ENCODE measurements at places on chromosomes 2 and 18.
A peak's percentile ranks its signal among the peaks of the same experiment; 100 is the strongest.

GRCh38 chr2:8433390-8433789, 248.5 kb upstream of the ID2 start:
- DNase-seq, result no peak

GRCh38 chr18:53790786-53791185, 433.7 kb downstream of the MBD2 start:
- DNase-seq, result no peak

DNA sequence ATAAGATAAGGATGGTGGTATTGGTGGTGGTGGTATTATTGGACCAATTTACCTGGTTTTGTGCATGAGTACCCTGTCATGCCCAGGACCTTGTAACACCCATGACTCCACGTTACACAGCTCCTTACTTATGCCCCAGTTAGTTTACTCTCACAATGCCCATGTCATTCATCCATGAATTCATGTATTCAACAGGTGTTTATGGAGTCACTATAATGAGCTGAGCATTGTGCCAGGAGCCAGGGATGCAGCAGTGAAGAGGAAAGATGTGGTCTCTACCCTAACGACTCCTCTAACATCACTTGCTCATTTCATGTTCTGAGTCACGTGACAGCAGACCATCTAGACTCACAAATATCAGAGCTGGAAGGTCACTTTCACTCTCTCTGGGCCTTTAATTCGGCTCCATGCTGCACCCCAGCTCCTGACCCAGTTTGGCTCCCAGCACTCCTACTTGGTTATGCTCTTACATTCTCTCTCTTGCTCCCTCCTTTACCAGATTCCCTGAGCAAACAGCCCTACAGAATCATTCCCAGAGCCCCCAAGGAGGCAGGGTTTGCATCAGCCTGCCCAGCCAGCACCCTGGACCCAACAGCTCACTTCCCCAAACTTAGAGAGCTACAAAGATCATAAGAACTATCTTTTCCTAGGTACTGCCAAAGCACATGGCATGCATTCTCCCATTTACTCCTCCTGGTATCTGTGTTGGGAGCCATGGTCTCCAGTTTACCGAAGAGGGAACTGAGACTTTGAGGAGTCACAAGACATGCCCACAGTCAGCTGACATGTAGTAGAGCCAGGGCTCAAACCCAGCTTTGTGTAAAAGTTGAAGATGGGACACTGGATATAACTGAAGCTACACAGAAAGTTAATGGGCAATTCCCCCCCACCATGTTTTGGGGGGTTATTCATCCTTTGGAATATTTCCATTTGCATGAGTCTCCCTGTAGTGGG, 449.9 kb downstream of the LRATD1 start:
- no peak for DNase-seq

GRCh38 chr2:237421542-237422116, 7.7 kb upstream of the COL6A3 start:
- no peak for DNase-seq

GRCh38 chr2:113351375-113352355, 72.9 kb upstream of the PAX8 start:
- no peak for DNase-seq

DNA sequence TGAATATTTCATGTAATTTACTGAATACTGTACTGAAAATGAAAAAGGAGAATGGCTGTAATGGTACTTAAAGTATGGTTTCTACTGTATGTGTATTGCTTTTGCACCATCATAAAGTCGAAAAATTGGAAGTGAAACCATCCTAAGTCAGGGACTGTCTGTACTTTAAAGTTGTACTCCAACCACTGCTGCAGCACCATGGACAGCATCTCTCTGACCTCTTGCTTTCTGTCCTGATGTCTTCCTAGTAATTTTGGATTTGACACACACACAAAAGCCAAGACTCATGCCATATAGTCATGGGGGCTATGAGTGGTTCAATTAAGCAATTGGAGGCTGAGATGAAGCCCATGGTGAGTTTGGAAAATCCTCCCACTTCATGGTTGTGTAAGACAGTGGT, 256.3 kb upstream of the PKDCC start:
- DNase-seq, result no peak

DNA sequence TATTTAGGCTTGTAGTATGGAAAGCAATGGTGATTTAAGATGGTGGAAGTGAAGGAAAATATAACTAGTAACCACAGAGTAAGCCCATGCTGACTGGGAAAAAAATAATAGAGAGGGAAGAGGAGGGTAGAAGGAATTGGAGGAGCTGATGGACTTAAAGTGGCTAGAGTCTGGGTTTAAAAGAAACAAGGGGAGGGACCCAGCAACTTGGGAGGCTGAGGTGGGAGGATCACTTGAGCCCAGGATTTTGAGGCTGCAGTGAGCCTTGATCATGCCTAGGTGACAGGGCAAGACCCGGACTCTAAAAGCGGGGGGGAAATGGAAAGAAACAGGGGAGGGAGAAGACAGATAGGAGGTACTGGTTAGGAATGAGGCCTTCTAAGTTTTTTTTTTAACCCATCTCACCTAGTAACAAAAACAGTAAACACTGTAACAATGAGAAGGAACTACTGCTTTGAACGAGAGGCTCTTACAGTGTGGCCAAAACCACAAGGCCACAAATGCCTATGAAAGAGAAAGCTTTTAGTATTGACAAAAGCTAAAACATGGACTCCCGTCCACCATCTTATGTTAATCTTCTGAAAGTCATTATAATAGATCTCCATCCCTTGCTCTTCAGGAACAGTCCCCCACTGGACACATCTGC, 26.6 kb downstream of the METTL8 start:
- DNase-seq, result no peak

- no peak for DNase-seq
These were observed 43.8 kb upstream of the ITPRID2 start for GRCh38 chr2:181847702-181848101.

GRCh38 chr2:211141646-211142045, 585.2 kb downstream of the CPS1 start:
- DNase-seq, result no peak

DNA sequence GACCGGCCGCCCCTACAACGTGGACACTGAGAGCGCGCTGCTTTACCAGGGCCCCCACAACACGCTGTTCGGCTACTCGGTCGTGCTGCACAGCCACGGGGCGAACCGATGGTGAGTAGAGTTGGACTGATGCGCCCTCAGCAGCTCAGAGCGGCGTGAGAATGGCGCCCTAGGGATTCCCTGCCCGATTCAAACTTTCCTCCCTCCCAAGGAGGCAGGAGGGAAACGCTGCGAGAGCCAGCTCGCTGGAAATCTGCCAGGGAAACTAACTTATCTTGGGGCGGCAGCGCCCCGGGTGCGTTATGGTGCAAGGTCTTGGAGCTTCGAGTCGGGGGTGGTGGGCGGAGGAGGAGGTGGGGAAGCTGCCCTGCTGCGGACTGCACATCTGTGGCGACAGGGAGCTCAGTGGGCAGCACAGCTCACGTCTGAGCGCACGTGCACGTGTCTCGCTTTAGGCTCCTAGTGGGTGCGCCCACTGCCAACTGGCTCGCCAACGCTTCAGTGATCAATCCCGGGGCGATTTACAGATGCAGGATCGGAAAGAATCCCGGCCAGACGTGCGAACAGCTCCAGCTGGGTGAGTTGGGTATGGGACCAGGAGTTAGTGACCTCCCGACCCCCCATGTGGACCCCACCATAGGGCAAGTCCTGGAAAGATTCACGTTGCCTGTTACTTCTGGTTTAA, 697 bp downstream of the ITGA4 start:
- DNase-seq, result peak; percentile 25

- no peak for DNase-seq
These were observed 423.5 kb upstream of the ZEB2 start for GRCh38 chr2:144943293-144943941.

GRCh38 chr2:138219961-138220360, 255.7 kb downstream of the HNMT start:
- DNase-seq, result no peak

GRCh38 chr2:100317634-100318033, 4.7 kb downstream of the LONRF2 start:
- no peak for DNase-seq

GRCh38 chr18:33744032-33744697, 166.1 kb downstream of the ASXL3 start:
- no peak for DNase-seq

- DNase-seq, result peak; percentile 87
These were observed 81.1 kb upstream of the CAVIN2 start for GRCh38 chr2:191927991-191928390.

GRCh38 chr18:46712406-46712805, 44.4 kb downstream of the ST8SIA5 start:
- DNase-seq, result no peak

- DNase-seq, result no peak
These were observed 40.6 kb upstream of the GCFC2 start for GRCh38 chr2:75751360-75751759.

GRCh38 chr2:201135386-201135785, 19.4 kb downstream of the CFLAR start:
- no peak for DNase-seq

GRCh38 chr2:99710721-99711120, 220.9 kb upstream of the REV1 start:
- no peak for DNase-seq

GRCh38 chr2:158319269-158319668, 137.3 kb downstream of the CCDC148 start:
- no peak for DNase-seq

- DNase-seq, result no peak
These were observed 76.4 kb downstream of the HDAC4 start for GRCh38 chr2:239324456-239324855.

DNA sequence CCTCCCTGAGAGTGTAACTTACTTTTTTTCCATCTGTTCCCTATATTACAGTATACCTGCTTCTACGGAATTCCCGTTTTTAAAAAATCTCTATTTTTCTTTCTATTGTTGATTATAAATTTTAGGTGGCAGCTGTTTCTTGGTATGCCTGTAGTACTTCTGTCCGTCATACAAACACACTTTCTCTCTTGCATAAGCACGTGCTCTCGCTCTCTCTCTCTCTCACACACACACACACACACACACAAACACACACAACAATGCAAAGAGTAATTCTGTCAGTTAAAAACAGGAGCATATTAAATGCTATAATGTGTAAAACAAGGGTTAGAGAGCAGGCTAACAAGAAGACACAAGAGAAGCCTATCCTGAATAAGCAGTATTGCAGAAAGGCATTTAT, 140.5 kb downstream of the THADA start:
- DNase-seq, result no peak

DNA sequence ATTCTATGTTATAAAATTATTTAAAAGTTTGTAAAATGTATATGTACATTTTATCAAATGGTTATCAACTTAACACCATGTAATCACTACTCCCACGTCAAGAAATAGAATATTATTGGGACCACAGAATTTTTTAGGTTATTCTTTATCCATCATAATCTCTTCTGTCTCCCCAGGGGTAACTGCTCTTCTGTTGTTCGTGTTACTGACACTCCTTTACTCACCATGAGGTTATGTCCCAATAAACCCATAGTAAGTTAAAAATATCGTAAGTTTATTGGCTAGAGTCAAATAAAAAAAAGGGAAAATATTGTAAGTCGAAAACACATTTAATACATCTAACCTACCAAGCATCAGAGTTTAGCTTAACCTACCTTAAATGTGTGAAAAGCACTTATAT, 14.0 kb downstream of the OTX1 start:
- no peak for DNase-seq

DNA sequence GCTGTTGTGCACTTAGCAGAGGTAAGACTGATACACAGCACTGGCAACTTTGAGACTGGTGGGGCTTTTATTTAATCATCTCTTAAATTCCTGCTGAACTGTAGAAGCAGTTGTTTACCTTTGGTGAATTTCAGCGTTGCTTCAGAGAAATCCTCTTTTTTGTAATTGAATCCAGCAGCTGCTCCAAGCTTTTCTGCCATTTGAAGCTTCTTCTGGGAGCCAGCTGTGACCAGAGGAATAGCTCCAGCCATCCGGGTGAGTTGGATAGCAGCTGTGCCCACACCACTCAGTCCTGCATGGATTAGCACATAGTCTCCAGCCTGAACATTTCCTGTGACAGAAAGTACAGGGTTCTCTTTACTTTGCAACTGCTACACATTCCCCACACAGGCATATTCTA, 3.9 kb downstream of the TP53I3 start:
- DNase-seq, result peak; percentile 83

DNA sequence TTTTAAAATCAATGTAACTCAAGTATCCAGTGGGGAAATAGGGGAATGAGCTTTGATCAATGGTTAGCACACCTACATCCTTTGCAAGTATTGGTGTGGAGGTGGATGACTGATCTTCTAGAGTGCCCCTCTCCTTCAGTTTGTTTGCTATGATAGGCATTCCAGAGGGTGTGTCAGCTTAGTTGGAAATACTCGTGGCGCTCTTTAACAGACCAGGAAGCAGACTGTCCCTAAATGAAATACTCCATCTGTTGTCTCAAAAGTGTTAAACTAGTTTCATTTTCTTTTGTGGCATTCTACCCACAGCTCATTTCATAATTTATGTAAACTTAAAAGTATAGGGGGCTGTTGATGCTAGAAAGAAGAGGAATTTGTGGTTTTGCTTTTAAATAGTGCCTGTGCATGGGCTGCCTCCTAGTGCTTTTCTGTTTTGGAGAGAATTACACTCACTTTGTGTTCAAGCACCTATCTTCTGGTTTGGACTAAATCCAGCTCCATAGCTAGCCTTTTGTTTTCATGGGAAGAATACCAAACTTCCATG, 66.2 kb downstream of the STAT1 start:
- peak; percentile 37 for DNase-seq

DNA sequence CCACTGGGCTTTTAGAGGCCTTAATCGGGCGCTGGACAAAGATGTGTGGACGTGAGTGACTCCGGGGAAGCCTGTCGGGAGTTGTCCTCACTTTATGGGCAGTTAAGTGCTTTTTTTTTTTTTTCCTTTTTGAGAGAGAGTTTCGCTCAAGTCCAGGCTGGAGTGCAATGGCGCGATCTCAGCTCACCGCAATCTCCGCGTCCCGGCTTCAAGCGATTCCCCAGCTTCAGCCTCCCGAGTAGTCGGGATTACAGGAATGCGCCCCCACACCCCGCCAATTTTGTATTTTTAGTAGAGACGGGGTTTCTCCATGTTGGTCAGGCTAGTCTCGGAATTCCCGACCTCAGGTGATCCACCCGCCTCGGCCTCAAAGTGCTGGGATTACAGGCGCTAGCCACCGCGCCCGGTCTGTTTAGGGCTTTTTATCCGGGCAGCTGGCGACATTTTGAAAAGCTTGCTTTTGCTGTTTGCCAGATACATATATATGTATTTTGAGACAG, 1.5 kb downstream of the MSH6 start:
- DNase-seq, result peak; percentile 40

DNA sequence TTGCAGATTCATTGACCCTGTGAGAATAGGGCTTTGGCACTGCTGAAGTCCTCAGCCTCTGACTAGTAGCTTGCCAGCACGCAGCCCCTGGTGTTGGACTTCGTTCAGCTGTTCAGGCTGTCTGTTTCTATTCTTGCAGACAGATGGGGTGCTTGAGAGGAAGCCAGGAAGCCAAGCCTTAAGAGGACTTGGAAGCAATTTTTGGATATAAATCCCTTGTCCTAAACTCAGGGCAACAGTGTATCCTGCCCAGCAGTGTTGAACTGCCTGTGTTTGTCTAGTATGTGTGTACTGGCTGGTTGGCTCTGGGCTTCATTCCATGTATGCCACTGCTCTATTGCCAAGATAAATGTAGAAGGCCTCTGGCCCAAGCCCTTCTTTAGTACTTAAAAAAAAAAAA, 108.6 kb downstream of the COMMD1 start:
- DNase-seq, result peak; percentile 86

- no peak for DNase-seq
These were observed 26.3 kb downstream of the PRELID3A start for GRCh38 chr18:12433829-12434540.

Measured in DMS79 (cell line).